ENCODE measurements at places on chromosomes 3 and 15. TPM values are rescaled to one million over a fixed set of nuclear protein-coding genes. Genes with fewer than 3 reads are reported as not detected.

ZBTB47 gene
- 9.8 TPM for total RNA-seq

HTR3E gene
- not detected for total RNA-seq

SLC22A14 gene
- total RNA-seq, result not detected

ECE2 gene
- total RNA-seq, result not detected

CCR9 gene
- total RNA-seq, result not detected

GPR27 gene
- total RNA-seq, result not detected

ACVR2B gene
- 2.2 TPM for total RNA-seq

GOLGA6A gene
- total RNA-seq, result not detected

SKOR1 gene
- under 0.01 TPM for total RNA-seq

CHD2 gene
- total RNA-seq, result 51.2 TPM

- peak; percentile 95 for DNase-seq
These were observed 21.8 kb downstream of the MGLL start for GRCh38 chr3:127800508-127800907.

GRCh38 chr3:14489641-14490040 lies 50.5 kb downstream of the GRIP2 start:
- DNase-seq, result no peak

DNA sequence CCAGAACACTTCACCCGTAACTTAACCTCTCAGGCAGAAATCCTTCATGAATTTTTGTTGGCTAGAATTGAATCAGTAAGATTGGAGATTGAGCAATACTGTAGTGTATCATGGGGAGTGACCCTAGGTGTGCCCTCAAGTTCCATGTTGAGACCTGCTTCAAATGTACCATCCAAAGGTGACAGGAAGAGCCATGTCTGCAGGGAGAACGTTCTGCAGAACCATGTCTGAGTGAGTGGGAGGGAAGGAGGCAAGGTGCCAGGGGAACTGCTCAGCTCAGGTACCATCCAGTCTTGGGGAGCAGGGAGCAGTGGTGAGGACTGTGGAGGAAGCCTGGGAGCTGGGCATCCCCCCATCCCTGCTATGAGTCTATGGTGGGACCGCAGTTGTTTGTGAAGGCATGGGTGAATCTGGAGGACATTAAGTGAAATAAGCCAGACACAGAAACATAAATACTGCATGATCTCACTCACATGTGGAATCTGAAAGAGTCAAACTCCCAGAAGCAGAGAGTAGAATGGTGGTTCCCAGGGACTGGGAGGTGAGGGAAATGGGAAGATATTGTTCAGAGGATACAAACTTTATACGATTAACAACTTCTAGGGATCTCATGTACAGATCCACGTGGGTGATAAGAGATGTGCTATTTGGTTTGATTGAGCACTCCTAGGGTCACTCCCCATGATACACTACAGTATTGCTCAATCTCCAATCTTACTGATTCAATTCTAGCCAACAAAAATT lies 23.3 kb downstream of the CFAP161 start:
- DNase-seq, result no peak

- no peak for DNase-seq
These were observed 29.0 kb downstream of the PTH1R start for GRCh38 chr3:46906471-46907058.

- no peak for DNase-seq
These were observed 14.7 kb downstream of the NRROS start for GRCh38 chr3:196654006-196654734.

- no peak for DNase-seq
These were observed 59.9 kb upstream of the CORO2B start for GRCh38 chr15:68518785-68519430.

GRCh38 chr15:74988007-74988800 lies 7.2 kb upstream of the SCAMP5 start:
- peak; percentile 73 for DNase-seq

GRCh38 chr3:133442518-133442917 lies 42.7 kb downstream of the BFSP2 start:
- DNase-seq, result no peak

DNA sequence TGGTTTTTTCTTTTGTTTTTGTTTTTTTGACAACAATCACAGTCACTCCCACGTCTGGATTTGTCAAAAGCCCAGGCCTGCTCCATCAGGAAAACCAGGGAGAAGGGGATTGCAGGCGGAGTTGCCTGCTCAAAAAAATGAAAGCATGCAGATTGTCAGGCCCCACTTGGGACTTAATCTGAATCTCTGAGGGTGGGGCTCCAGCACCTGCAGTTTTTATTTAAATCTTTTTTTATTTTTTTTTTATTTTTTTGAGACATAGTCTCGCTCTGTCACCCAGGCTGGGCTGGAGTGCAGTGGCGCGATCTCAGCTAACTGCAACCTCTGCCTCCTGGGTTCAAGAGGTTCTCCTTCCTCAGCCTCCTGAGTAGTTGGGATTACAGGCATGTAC lies 140.9 kb downstream of the FOXP1 start:
- DNase-seq, result no peak

DNA sequence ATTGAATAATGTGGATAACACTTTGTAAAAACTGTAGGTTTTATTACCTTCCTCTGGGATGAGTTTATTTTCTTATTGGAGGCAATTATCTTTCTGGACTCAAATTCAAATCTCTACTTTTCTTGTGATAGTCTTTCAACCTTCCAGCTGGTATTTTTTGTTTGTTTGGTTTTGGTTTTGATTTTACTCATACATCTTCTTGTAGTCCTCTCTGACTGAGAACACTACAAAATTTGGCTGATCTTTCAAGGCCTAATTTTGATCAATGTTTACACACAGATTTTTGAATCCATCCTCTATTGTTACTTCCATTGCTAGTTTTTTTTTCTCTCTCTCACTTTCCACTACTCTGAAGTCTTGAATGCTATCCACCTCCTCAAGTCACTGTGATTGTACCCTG lies 303.8 kb upstream of the NECTIN3 start:
- no peak for DNase-seq

GRCh38 chr15:99965376-99965775 lies 232.1 kb upstream of the LYSMD4 start:
- no peak for DNase-seq

- peak; percentile 42 for DNase-seq
These were observed 129.1 kb upstream of the SMAD3 start for GRCh38 chr15:66936109-66936860.

- no peak for DNase-seq
These were observed 513.7 kb upstream of the EPHA6 start for GRCh38 chr3:96300743-96301142.

DNA sequence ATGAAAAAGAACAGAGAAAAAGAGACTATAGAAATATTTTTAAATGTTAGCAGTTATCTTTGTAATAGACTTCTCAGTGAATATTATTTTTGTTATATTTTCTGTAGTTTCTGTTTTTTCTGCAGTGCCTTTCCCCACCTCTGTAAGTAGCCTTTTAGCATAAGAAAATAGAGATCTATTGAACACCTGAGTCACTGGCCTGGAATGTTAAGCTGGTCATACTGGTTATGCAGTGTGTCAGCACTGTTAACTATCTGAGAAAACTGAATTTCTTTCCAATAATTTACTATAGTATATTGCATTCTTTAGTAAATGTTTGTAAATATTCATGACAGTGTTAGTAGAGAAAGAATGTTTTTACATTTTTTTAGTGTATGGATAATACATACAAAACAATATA lies 79.8 kb downstream of the NECTIN3 start:
- peak; percentile 33 for DNase-seq

- peak; percentile 51 for DNase-seq
These were observed 1.6 kb upstream of the TTLL3 start for GRCh38 chr3:9808345-9809037.

DNA sequence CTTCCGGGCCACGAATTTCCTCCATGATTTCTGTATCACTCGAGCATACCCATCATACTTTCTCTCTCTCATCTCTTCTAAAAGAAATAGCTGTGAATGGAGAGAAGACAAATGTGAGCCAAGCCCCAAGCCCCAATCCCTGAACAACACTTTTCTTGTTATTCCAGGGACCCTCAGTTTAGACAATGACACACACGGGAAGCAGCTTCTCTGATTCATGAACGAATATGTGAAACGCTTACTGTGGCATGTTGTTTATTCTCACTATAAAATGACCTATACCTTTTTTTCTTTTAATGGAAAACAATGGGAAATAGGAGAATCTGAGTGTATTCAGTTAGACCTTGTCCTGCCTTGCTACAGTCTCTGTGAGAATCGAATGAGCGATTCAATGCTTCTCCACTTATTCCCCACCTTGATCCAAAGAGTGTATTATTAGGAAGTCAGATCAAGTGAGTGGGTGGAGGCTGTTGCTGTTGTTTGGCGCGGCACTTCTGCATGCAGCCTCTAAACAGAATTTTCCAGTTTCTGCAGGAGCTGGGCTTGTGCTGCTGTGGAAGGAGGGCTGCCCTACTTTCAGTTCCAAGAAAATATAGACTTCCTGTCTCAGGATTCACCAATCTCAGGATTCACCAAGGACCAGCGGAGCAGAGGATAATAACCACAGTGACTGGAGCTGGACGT lies 32.4 kb upstream of the LDHAL6B start:
- DNase-seq, result peak; percentile 18

GRCh38 chr3:61771976-61772375 lies 210.6 kb downstream of the PTPRG start:
- DNase-seq, result no peak

- no peak for DNase-seq
These were observed 53.9 kb downstream of the TCAIM start for GRCh38 chr3:44392489-44392888.

- DNase-seq, result no peak
These were observed 280.5 kb downstream of the GAP43 start for GRCh38 chr3:115903843-115904242.

GRCh38 chr3:40858364-40859115 lies 333.8 kb downstream of the ZNF621 start:
- no peak for DNase-seq

DNA sequence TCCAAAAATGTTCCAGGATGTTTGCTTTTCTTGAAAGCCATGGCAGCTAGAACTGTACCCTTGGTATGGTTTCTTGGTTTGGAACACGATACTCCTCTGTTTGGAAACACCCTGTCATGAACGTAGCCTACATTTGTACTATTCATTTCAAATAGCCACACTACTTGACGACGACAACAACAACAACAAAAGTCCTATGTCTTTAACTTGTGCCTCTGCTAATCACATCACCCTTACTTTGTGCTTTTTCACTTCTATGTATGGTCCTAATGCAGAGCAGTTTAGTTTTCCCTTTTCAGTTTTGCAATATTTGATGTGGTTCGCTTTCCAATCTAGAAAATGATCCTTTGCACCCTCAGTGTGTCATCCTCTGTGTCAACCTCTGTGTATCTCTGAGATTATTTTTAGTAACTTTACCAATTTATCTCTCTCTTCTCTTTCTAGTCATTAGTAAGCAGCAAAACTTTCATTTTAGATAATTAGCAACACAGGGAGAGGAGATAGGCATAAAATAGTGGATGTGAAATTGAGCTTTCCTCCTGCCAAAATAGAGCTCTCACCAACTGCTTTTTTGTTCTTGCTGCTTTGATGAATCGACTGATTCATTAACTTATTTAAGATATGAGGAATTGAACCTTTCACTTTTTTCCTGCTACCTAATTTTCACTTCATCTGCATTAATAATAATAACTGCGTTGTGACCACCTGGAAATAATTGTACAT lies 44.1 kb upstream of the TP63 start:
- DNase-seq, result no peak

DNA sequence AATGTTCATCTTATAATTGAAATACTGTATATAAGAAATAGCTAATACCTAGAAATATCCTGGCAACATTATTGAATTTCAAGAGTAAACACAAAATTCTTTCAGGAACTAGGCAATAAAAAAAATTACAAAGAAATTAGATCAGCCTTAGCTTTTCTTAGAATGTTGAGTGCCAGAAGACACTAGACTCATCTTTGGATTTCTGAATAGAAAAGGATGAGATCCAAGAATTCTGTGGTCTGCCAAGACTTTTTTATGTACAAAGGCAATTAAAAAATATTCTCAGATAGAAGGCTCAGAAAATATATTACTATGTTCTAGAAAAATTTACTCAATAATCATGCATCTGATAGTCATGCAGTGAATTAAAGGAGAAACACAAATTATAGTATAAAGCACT lies 294.5 kb upstream of the CDIN1 start:
- no peak for DNase-seq

- DNase-seq, result no peak
These were observed 1098.3 kb downstream of the NAALADL2 start for GRCh38 chr3:175957427-175957826.

GRCh38 chr3:138890555-138891187 lies 55.9 kb upstream of the PIK3CB start:
- no peak for DNase-seq

- DNase-seq, result no peak
These were observed 41.0 kb upstream of the COPB2 start for GRCh38 chr3:139430493-139430892.

DNA sequence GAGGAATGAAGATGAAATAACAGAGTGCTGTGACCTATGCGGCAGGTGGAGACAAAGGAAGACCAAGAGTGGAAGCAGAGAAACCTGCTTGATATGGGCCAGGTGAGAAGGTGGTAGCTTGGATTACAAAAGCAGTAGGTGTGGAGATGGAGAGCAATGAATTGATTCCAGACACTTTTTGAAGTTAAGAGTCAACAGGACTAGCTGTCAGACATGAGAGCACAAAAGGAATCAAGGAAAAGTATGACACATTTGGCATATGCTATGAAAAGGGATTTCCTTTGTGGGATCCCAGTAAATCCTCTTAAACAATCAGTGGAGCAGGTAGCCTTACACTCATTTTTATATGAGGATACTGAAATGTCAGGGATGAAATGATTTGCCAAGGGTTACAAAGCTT lies 160.5 kb downstream of the GREM1 start:
- DNase-seq, result peak; percentile 35

DNA sequence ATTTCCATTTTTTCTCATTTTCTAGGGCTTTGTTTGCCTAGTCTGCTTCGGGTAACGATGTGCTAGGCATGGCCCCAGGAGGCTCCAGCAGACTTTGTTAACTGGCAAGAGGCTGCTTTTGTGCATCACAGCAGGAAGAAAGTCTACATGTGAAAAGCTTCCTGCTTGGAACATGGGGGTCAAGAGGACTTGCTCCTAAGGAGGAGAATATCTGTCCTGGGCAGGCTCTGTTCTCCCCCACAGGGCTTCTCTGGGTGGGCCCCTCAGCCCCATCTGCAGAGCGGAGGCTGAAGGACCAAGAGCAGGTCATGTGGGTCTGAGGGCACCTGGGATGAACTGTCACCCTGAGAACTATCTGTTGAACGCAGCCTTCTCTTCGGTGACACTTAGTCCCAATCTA lies 94.7 kb downstream of the CCNL1 start:
- no peak for DNase-seq

GRCh38 chr15:100108846-100109245 lies 232.9 kb downstream of the ADAMTS17 start:
- no peak for DNase-seq

All from lung microvascular endothelial cell (primary cell).